Coronary artery (tissue), 2 donors: ENCODE measurements at places on chromosomes 13 and 19.

DNA sequence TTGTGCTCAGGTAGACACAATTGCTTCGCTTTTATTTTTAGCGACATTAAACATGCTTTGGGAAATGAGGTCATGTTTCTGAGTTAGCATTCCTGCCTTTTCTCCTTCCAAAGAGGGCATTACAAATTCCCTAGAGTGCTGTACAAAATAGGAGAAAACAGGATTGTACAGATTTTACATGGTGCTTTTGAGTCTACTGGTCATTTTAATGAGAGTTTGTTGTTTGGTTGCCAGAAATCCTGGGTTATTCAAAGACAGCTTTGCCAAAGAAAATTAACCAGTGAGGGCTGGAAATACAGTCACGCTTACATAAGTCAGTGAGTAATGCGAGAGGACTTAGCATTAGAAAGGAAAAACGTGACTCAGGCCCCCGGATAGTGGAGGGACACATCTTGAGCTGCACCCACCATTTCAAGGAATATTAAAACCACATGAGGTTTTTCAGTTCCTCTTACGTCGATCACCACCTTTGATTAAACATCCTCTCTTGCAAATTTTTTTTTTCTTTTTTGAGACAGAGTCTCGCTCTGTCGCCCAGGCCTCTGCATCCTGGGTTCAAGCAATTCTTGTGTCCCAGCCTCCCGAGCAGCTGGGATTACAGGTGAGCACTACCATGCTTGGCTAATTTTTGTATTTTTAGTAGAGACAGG, 55.4 kb downstream of the SACS start:
- peak; percentile 75 for DNase-seq

DNA sequence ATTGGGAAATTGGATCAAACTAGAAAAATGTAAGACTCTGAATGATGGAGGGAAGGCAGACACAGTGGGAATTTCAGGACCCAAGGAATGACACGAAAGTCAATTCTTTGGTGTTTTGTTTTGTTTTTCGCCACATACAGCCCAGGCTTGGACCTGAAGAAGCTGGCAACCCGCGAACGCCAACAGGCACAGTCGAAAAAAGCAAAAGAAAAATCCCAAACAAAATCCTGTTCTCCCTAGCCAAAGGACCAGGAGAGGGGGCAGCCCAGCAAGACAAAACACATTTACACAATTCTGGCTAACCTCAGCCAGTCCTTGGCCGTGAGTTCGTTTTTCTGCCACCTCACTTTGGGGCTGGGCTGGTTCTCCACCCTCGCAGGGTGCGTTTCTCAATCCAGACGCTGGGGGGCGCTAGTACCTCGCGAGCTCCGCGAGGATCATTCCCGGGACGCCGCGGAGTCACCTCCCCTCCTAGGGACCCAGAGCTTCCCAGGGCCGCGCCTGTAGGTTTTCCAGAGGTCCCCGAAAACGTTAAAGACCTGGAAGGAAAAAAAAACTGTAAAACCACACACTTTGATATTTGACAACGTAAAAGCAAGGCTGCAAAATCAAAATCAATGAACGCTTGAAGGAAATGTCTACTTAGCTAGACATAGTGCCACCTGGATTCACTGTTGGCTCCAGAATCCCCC, 34.9 kb upstream of the TPM4 start:
- peak; percentile 86 for DNase-seq

- DNase-seq = no peak
These were observed 233.1 kb downstream of the ZNF536 start for GRCh38 chr19:30605333-30605732.

DNA sequence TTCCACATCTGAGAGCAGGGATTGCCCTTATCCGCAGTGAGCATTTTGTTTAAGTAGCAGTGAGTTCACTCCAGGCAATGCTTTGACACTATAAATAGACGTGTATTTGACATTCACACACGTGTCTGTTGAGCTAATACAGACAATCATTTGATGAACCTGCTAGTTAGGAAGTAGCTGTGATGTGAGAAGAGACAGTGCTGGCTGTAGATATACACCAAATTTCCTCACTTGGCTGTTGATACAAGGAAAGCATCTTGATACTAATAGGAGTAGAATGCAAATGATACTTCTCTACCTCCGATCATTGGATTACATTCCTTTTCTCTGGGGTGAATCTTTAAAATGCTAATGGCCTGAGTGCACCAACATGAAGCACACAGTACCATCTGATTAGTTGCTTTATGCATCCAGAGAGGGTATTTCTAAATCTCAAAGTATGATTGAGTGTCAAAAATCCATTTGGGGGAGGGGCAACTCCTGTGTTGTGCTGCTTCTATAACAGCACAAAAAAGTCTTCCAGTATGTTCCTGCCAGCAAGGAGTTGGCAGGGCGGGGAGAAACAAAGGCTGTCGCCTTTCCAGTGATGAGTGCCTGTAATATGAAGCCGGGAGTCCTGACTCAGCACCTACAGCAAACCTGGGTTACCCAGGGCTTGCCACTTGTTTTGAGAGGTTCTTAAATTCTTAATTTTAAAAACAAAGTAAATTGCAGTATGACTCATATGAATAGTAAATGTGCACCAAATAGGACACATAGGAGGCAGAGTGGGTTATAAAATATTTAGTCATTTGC, 7.0 kb downstream of the CUL4A start:
- no peak for DNase-seq

DNA sequence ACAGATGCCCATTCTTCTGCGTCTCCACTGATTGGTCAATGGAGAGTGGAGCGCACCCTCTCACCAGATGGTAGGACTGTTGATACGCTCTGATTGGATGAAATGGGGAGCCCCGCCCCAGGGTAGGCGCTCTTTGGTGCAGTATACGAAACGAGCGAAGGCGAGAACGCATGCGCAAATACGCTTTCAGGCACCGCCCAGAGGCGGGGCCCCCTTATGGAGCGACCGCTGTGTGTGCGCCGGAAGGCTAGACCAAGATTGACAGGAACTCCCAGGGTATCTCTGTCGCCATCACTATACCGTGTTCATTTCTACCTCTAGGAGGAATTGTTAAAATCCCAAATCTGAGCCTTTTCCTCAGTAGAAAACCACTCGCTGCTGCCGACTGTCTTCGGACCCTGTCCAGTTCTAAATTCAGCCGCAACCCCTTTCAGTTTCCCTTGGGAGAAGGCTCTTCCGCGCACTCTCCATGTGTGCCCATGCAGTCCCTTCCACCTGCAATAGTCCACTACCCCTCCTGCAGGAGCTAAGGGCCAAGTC, 720 bp upstream of the HNRNPL start:
- no peak for DNase-seq

DNA sequence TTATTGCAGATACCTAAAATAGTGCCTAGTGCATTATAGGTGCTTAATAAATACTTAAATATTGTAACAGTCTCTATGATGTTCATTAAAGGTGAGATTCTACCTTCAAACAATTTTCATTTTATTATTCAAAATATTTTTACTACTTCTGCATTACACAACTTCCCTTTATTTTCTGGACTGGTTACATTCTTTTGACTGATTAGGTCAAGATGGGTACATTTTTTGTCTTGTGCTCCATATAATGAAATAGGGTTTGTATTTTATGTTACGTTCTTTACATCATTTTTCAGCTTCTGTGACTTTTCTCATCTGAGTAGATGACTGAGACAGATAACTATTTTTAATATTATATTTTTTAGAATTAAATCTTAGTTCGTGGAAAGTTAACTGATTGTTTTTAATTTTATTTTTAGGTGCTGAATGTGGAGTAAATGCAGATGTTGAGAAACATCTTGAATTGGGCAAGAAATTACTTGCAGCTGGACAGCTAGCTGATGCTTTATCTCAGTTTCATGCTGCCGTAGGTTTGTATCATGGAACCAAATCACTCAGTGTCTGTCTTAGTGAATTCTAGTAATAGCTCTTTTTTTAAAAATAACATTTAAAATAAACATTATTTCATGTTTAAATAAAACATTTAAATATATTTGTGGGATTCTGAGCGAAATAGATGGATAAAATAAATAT, 32.0 kb downstream of the DNAJC3 start:
- no peak for DNase-seq

DNA sequence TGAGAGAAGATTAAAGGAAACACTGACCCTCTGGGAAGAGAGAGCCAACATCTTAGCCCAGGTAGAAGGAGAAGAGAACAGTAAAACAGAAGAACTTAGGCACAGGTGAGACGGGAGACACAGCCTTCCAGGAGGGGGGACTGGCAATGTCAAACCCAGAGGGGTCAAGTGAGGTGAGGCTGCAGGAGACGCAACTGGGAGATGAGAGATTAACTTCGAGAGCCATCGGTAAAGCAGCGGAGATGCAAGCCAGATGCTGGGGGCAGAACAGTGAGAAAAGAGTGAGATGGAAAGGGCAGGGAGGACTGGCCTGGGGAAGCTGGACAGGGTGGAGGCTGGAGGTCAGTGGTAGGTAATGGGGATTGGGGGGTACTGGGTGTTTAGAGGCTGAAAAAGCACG, 5.2 kb downstream of the INSR start:
- DNase-seq = no peak

DNA sequence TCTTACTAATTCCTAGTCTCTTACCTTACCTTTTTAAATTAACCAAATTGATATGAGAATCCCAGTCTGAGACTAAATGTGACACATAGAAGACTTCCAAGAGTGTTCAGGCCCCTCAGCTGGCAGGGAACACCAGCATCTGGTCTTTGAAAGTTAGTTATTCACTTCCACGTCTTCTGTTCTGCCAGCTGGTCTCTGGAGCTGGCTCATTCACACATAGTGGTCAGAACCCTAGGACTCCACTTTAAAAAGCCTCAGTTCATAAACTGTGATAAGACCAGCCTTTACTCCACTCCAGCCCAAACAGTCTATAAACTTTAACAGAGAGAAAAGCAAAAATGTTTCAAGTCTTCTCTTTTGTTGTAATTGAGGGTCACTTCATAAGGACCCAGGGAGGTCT, 263.0 kb downstream of the DCT start:
- no peak for DNase-seq

DNA sequence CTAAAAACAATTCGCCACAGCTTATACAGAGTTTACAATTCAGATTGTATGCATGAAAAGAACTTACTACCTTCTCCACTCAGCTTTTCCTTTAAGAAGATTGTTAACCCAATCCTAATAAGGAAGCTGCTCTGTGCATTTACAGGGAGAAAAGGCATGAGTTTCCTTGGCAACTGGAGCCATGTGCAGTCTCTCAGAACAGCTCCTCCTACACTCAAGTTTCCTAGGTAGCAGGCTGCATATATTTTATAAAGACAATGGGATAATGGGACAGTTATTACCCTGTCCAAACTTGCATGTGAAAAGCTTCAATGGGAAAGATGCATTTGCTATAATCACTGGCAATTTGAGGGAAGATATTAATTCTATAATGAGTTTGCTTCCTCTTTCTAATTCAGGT, 125.5 kb upstream of the TRPC4 start:
- no peak for DNase-seq

GRCh38 chr13:99226513-99226912, 25.9 kb downstream of the UBAC2 start:
- no peak for DNase-seq

DNA sequence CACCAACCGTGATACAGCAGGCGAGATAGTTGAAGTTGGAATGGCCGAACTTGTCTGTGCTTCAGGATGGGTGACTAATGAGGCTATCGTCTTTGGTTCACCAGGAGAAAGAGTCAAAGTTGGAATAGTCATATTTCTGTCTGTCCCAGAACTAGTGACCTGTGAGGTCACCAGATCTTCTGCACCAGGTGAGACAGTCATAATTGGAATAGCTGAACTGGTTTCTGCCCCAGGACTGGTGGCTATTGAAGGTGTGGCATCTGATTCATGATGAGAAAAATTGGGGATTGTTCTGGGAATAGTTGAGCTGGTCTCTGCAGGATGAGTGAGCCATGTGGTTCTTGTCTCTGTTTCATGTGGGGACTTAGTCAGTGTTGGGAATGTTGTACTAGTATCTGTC, 71.6 kb downstream of the MUC16 start:
- DNase-seq = no peak

DNA sequence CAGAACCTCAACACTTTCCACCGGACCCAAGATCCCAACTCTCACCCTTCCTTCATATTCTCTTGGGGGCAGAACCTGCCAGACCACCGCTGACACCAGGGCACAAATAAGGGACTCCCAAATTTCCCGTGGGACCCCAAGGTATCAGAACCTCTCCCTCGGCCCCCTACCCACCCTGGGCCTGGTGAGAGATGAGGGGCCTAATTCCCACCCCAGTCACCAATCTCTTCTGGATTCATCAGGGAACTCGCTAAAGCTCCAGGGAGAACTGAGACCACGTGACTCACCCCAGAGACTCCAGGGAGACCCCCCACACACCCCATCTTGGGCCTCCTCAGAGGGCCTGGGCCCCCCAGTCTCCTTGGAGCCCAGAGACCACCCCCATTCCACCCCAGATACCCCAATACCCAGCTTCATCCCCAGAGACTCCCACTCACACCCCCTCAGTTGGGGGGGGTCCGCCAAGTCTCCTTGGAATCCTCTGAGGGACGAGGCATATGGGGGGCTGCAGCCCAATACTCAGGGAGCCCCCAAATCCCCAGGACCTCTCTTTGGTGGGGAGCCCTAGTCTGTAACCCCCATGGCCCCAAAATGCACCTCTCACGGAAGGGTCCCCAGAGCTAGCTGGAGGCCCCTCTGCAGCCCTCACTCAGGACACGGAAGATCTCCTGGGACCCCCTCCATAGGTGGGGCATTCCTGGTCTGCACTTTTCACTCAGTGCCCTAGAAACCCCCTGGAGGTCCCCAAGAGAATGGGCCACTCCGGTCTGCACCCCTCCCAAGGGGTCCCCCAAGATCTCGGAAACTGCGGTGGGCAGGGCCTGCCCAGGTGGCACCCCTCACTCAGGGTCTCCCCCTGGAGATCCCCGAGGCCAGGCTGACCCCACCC, 1.6 kb downstream of the LMNB2 start:
- no peak for DNase-seq

DNA sequence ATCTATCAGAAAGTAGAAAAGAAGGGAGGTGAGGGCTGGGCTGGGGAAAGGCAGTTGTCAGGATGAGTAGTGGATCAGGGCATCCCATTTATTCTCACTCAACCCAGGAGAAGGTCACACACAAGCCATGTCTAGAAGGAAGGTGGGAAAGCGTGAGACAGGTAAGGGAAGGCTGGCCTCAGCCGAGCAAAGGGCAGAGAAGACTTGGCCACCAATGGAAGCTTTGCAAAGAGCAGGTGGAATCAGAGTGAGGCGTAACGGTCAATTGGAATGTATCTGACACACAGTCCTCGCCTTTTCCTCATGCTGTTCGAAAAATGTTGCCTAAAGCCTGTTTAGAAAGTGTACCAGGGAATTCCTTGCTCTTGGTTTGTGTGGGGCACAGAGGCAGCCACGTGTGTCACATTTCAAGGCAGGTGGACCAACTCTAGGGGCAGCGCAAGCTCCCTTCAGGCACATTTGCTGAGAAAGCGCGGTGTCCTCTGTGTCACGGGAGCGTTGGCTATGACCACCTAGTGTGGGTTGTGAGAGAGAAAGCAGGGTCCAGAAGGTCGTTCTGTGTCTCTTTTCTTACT, 118.8 kb upstream of the SPATA13 start:
- no peak for DNase-seq

- DNase-seq = no peak
These were observed 60.4 kb downstream of the WDFY2 start for GRCh38 chr13:51644654-51645053.
